ENCODE measurements at places on chromosomes 3 and 15. TPM values are rescaled to one million over a fixed set of nuclear protein-coding genes. Genes with fewer than 3 reads are reported as not detected.

DNA sequence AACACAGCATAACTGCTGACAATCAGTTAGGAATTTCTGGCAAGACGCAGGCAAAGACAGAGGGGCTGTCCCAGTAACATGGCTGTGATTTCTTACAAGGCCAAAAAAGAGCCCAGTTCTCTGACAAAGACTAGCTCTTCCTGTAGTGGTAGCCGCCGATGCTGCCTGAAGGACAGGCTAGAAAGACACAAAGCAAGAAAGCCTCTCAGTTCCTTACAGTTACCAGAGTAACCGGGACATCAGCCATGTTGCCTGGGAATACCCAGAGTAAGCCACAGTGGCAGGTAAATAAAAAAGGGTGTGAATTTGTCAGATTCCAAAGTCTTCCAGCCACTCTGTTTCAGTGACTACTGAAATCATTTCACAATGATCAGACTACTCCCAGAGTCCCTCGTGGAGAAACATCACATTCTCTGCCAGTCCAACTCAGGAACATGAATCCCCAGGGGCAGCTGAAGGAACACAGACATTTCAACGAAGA lies 493.6 kb upstream of the ADAMTS9 start:
- no peak for DNase-seq

DNA sequence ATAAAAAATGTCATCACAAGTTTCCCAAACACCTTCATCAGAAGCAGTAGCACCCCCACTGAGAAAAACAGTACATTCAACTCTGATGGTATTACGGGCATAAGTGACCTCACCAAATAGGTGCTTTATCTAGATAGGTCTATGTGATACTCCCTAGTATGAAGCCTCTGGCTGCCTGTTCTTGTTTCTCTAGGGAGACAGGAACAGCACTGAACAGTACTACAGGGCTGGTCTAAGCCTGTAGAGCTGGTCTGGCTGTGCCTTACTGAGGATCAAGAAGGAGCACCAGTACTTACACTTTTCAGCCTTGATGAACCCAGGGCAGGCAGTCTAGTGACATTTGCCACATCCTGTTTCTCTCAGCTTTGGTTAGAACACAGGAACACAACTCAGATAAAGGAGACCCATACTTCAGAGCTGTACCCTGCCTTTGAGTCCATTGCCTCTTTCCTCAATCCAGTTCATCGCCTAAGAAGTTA lies 35.9 kb downstream of the OXNAD1 start:
- DNase-seq: no peak

Gene MAGEL2
- total RNA-seq: not detected

Gene VILL
- 4.4 TPM for total RNA-seq
